ENCODE measurements at places on chromosomes 12 and 14.

- DNase-seq: no peak
These were observed 43.2 kb downstream of the PLEKHG7 start for GRCh38 chr12:92745856-92746550.

DNA sequence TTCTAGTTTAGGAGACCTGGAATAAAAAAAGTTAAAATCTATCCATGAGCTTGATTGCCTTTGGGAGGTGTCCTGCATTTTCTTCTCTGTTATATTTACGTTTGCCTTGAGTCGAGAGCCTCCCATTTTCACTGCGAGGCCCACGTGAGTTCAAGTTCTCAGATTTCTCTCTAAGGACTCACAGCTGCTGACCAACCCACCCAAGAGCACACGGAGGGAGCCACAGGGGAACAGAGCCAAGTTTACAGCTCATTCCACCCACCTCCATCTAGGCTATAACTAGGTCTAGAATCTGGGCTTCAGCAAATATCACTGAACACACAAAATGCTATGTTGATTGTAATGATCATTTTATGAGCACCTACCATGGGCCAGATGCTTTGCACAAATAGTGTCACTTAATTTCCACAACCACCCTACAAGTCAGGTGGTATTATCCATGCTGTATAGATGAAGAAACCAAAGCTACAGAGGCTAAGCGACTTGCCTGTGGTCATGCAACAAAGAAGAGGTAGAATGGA, 16.7 kb downstream of the ALDH1L2 start:
- no peak for DNase-seq

GRCh38 chr12:110661337-110661972, 27.5 kb downstream of the HVCN1 start:
- no peak for DNase-seq

GRCh38 chr12:74370608-74371216, 166.9 kb upstream of the ATXN7L3B start:
- no peak for DNase-seq

DNA sequence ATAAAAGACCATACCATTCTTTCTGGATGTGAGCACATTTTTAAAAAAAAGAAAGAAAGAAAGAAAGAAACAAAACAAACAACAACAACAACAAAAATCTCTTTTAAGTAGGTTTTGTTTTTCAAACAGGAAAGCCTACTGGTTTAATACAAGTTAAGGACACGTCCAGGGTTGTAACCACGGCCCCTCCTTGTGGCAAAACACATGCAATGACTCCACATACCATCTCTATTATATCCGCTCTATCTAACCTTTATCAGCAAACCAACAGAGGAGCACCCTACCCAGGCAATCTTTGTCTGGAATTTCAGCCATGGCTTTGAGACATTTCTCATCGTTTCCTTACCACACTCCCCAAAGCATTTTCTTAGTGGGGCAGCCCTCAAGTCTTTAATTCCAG, 360.5 kb upstream of the TMPO start:
- DNase-seq: no peak

DNA sequence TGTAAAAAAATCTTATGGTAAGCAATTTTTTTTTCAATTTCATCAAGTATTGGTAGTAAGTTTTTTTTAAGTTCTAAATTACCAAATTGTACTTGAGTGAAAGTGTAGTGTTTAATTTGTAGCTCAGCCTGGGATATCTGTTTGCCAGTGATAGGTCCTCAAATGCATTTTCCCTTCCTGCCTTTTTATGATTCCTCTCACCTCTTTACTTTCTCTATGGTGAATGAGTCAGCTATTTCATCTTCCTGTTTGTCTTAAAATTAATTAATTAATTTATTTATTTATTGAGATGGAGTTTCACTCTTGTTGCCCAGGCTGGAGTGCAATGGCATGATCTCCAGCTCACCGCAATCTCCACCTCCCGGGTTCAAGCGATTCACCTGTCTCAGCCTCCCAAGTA, 10.6 kb downstream of the SRP54 start:
- DNase-seq: no peak

GRCh38 chr14:56810147-56810719, at the start of gene OTX2:
Gene OTX2, minus strand, starts transcription at chr14:56810479. Its CDS starts 5,023 bp downstream, at chr14:56805456.
- no peak for DNase-seq

DNA sequence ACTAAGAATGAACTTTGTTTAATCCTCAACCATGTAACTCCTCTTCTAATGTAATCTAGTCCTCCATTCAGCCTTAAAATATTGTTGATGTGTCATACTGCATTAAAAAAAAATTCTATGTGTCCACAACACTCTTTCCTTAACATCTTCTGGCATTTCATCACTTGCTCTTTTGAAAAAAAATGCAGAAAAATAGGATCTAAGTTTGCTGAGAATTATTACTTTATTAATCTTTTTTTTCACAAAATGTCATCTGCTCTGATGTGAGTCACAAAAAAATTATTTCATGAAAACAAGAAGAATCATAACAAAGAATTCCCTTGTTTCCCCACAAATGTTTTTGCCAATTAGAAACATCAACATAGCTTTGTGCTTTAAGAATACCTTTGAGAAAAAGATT, 410.1 kb upstream of the MGAT4C start:
- DNase-seq: no peak

DNA sequence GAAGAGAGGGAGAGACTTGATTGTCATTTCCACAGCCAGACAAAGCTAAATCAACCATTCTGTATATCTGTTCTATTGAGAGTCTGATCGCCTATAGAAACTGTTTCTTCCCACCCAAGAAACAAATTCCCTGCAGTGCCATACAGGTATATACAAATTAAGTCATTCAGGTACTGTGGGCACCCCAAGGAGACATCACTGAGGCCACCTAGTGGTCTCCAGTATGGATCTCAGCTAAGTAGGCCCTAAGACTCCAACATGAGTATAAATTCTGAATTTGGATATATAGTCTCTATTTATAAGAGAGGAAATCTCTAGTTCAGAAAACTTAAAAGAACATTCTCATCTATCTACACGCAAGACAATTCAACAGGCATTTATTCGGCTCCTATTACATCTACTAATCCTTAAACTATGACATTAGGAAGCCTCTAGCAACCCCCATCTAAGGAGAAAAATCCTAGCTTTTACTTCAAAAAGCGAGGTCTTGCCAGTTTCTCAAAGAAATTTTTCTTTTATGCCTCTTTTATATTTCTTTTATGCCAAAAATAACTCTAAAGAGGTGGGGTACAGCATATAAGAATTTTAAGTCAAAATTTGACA, 62.6 kb downstream of the DCAF5 start:
- no peak for DNase-seq

GRCh38 chr12:28963554-28963953, 185.5 kb upstream of the FAR2 start:
- no peak for DNase-seq

- DNase-seq: no peak
These were observed 7.9 kb downstream of the HDAC7 start for GRCh38 chr12:47811581-47812484.

DNA sequence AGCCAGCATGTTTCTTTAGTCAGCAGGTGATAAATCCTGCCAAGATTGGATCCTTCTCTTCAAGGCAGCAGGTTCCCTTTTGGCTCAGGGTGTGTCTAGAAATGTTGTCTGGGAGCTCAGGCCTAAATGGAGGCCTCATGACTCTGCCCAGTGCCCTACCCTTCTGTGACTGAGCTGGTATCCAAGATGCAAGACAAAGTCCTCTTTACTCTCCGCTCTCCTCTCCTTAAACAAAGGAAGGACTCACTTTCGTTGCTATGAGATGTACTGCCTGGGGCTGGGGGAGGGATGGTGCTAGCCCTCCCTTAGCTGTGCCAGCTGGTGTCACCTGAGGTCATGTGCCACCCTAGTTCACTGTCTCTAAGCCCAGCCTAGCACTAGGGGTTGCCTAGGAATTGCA, 13.8 kb upstream of the TMPRSS12 start:
- no peak for DNase-seq

GRCh38 chr12:106074706-106075392, 63.9 kb downstream of the NUAK1 start:
- DNase-seq: no peak

DNA sequence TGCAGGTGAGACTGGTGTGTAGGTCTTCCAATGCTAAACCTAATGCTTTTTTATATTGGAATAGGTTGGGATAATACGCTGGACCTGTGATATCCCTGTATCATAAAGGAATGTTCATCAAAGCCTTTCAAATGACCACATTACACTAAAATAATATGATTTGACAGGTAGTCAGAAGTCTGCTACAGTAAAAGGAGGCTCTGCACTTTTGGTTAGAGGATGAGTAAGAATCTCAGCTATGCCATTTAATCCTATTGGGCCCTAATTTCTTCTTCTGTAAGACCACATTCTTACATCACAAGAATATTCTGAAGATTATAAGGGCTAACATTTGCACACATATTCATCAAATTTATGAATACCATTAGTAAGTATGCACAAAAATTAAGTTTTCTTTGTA, 250.5 kb upstream of the FLRT2 start:
- no peak for DNase-seq

DNA sequence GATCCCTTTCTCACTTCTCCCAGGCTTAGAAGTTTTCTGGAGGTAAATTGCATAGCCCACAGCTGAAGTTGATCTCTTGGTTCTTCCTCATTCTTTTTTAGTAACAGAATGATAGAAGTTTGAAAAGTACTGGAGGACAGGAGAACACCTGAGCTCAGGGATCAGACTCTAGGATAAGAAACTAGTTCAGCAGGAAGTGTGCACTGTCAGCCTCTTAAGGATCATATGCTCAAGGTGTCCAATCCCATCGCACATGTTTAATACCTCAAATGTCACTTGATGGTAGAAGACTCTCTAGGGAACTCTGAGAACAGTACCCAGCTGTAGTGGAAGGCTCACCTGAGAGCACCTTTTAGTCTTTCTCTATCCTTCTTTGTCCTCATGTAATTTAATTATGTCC, 14.7 kb upstream of the LIMA1 start:
- no peak for DNase-seq

Data from stimulated activated CD4-positive, alpha-beta T cell treated with anti-CD3 and anti-CD28 coated beads, TNF-alpha, amount 100 ng/mL, for 1 hour (primary cell).